Fibroblast of skin of left quadriceps (primary cell): ENCODE measurements at places on chromosomes 16 and 17.
A peak's percentile ranks its signal among the peaks of the same experiment; 100 is the strongest.

DNA sequence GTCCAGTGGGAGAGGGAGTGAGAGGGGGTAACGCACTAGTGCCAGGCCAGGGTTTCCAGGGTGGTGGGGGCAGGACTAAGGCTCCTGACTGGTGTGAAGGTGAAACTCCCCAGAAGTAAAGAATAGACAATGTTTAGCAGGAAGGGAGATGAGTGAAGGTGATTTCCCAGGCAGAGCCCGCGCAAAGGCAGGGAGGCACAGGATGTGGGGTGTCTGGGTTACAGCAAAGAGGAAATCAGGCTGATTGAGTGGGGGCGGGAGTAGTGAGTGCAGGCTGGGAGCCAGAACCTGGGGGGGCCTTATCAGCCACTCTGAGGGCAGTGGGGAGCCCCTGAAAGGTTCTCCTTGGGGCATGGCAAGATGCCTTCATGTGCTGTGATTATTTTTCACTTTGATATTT is 167.5 kb downstream of the UTP18 start:
- no peak for DNase-seq

GRCh38 chr17:28295677-28296578 is 23.1 kb upstream of the TMEM97 start:
- DNase-seq, result no peak

- no peak for DNase-seq
Measured at GRCh38 chr17:61366715-61367413, 32.8 kb upstream of the TBX2 start.

DNA sequence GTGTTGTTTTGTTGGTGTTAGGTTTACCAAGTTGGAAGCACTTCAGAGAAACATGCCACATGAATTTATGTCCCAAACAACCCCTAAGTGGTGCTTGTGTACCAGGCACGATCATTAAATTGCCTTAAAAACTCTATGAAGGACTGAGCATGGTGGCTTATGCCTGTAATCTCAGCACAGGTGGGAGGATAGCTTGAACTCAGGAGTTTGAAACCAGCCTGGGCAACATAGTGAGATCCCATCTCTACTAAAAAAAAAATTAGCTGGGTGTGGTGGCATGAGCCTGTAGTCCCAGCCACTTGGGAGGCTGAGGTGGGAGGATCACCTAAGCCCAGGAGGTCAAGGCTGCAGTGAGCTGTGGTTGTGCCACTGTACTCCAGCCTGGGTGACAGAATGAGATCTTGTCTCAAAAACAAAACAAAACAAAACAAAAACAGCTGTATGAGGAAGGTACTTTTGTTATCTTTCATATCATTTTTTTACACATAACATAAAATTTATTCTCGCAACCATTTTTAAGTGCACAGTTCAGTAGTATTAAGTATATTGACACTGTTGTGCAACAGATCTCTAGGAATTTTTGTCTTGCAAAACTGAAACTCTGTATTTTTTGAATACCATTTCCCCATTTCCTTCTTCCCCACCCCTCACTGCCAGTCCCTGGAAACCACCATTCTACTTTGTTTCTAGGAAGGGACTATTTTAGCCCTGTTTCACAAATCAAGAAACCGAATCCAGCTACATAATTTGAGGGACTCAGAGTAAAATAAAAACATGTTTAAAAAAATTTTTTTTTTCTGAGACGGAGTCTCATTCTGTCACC is 14.3 kb upstream of the RBBP6 start:
- no peak for DNase-seq

- peak; percentile 81 for DNase-seq
Measured at GRCh38 chr16:73172241-73172972, 124.5 kb upstream of the ZFHX3 start.

- no peak for DNase-seq
Measured at GRCh38 chr16:63422715-63423114, 1386.5 kb upstream of the CDH8 start.
